ENCODE measurements at places on chromosomes 2 and 18. TPM values are rescaled to one million over a fixed set of nuclear protein-coding genes. Genes with fewer than 3 reads are reported as not detected.

SEPTIN10 gene
- total RNA-seq, result 69.8 TPM

DNA sequence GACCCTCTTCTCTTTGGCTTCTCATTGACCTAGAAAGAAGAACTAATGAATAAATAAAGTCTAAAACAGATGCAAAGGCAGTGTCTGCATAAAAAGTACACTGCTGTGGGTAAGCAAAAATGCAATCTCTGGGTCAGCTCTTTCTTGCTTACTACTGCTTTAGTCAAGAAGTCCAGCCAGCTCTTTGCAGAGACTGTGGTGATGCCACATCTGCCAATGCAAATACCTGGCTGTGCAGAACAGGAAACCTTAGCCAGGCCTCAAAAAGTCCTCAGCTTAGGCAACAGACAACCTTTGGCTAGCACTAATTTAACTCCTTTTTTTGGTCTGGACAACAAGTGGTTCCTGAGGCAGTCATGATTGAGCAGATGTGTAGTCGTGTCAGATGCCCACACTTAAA, 73.6 kb upstream of the RND3 start:
- no peak overlapping the region for H3K4me3 ChIP-seq
- peaks cover 3% of the 10 kb centered on the region for H3K27me3 ChIP-seq
- DNase-seq, result no peak

DNA sequence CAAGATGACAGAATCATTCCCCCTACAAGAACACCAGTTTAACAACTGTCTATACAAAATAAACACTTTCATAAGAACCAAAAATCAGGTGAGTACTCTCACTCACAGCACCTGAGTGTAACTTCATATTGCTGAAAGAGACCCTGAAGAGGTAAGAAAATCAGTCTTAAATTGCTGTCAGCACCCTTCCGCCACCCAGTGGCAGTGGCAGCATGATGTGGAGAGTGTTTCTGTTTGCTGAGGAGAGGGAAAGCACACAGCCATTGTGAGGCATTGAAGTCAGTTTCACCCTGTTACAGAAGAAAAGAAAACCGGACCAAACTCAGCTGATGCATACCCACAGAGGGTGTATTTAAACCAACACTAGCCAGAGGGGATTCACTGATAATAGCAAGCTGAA, 1240.8 kb upstream of the CRIM1 start:
- no peaks in the 10 kb centered on the region for H3K27me3 ChIP-seq
- no peak overlapping the region for H3K4me3 ChIP-seq
- DNase-seq, result peak; percentile 37
- H3K4me1 ChIP-seq, result no peaks in the 10 kb centered on the region
- peaks cover 5% of the 10 kb centered on the region for H3K36me3 ChIP-seq

DNA sequence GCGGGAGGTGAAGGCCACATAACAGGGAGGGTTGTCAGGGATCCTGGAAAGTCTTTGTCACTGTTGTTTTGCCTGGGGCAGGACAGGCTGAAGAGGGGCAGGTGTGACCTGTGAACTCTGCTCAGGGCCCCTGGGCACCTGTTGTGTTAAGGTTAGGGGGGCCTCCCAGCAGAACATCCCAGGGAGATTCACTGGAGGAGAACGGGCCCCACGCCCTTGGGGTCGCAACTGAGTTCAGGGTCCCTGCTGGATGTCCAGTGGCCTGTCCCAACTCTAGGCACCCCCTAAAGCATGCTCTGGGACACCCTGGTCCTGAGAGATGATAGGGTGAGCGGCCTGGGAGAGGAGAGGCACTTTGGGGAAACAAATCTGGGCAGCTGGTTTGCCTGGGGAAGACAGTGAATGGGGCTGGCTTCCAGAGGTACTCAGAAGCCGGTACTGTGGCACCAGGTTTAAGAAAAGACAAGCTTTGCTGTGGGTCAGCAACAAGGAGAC, 22.9 kb downstream of the GPR35 start:
- H3K36me3 ChIP-seq, result no peaks in the 10 kb centered on the region
- no peak for DNase-seq
- H3K4me3 ChIP-seq, result no peak overlapping the region

DNA sequence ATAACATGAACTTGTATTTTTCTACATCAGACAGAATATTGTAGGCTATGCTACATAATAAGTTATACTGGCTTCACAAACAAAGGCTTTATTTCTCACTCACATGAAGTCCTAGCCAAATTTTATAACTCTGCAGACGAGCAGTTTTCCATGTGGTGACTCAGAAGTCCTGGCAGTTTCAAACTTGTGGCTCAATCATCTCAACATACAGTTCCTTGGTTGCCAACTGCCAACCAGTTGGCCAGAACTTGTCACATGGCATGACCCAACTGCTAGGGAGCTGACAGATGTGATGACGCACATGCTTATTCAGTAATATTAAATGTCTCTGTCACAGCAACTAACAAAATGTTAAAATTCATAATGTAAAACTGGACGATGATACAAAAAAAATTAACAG, 63.8 kb upstream of the ZC3H15 start:
- H3K4me3 ChIP-seq, result no peak overlapping the region
- H3K27ac ChIP-seq, result no peak overlapping the region
- no peak for DNase-seq
- H3K36me3 ChIP-seq, result no peaks in the 10 kb centered on the region
- no peaks in the 10 kb centered on the region for H3K27me3 ChIP-seq

DNA sequence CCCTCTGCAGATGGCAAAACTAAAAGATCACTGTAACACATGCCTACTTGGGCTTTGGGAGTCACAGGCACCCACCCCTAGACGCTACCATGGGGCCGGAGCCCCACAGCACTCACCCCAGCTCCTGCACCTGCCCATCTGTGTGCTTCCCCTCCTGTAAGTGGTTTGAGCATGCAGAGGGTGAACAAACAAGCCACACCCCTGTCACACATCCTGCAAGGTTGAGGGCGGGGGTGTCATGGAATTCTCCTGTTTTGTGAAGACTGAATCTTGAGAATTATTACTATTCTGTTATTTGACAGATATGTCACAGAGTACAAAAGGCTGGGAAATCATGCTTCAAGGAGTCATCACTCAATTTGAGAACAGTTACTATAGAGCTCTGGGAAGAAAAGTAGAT, 60.9 kb downstream of the RFTN2 start:
- DNase-seq, result no peak
- peaks cover 19% of the 10 kb centered on the region for H3K4me1 ChIP-seq
- peaks cover 2% of the 10 kb centered on the region for H3K27me3 ChIP-seq
- H3K36me3 ChIP-seq, result peaks cover 56% of the 10 kb centered on the region
